ENCODE measurements at places on chromosomes 1 and 21.

GRCh38 chr1:244254467-244254866 lies 197.2 kb downstream of the ADSS2 start:
- no peak for DNase-seq

DNA sequence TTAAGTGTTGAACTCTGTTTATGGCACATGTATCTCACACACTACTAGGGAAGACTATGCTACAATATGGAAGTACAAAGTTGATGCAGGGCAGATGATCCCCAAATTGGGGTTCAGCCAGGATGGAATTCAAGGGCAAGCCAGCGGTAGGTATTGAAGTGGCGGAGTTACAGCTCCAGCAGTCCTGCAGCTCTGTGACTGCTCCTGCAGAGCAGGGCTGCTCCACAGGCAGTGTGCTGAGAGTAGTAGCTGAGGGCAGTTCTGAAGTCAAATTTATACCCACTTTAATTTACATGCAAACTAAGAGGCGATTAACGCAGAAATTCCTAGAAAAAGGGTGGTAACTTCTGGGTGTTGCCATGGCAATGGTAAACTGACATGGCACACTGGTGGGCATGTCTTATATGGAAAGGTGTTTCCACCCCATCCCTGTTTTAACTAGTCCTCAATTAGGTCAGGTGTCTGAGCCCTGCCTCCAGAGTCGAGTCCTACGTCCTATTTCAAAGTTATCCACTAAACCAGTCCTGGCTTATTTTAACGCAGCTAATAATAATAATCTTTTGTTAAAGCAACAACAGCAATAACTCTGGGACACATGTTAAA lies 20.6 kb upstream of the CENPF start:
- DNase-seq: no peak

- no peak for DNase-seq
Observed at GRCh38 chr1:97796711-97797110, 124.1 kb downstream of the DPYD start.

GRCh38 chr1:47635111-47635510 lies 197.3 kb downstream of the FOXD2 start:
- DNase-seq: no peak

DNA sequence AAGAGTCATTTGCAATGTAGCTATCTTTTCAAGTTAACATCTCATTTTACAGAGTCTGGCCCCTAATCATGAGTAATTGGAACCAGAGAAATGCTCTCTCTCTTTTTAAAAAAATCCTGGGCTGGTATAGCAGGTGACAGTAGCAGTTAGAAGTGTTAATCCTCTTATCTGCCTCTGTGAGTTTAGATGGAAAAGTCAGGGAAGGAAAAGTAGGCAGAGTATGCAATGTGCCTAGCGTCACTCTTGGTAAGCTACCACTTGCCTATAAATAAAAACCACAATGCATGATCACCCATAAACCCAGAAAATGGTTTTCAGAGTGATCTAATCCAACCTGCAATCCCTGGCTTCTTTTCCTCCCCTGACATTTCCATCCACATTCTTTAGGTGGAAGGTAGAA lies 43.2 kb downstream of the UTP25 start:
- no peak for DNase-seq

Measured in DMS79 treated with DMSO at 0.1 percent for 48 hours (cell line).